Stimulated activated CD4-positive, alpha-beta T cell treated with anti-CD3 and anti-CD28 coated beads, Interleukin-15, amount 100 ng/mL, for 24 hours (primary cell): ENCODE measurements at places on chromosomes 7 and 10.

- DNase-seq, result no peak
Measured at GRCh38 chr7:79681454-79681853, 228.0 kb upstream of the MAGI2 start.

- DNase-seq, result no peak
Measured at GRCh38 chr7:37273891-37274290, 174.8 kb downstream of the ELMO1 start.

- DNase-seq, result no peak
Measured at GRCh38 chr10:114548662-114549061, 109.4 kb downstream of the ABLIM1 start.

DNA sequence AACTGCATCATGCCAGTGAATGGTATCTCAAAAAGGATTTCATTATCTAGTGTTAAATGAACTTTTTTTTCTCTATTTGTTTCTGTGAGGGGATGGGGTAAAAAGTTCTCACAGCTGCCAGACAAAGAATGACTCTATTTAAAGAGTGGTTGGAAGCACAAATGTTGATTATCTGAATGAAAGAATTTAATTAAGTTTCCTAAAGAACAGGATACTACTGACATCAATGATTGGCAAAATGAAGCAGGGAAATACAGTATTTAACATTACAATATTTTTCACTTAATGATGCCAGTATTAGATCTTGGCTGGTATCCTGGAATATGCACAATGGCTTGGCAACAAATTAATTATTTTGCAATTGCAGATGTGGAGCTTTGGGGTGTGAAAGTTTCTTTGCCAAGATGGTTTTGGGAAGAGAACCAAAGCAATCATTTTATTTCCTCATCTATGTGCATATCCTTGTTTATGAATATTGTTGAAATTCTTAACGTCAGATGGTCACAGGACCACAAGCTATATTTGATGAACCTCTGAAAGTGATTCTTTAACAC is 336.8 kb downstream of the ARL4A start:
- DNase-seq, result no peak

DNA sequence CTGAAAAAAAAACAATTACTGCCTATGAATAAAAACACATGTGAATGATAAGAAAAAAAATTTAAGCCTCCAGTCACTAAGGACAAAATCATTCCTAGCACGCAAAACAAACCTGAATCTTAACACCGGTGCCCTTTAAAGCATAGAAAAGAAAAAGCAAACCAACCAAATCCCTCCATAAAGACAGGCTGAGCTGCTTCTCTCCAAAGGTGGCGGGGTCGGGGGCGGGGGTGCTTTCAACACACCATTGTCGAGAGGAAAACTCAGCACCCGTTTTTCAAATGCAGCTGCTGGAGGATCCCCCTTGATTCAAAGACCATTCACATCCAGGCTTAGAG is 1.4 kb downstream of the ST8SIA6 start:
- no peak for DNase-seq

- DNase-seq, result no peak
Measured at GRCh38 chr10:99507265-99507664, 25.5 kb upstream of the NKX2-3 start.

GRCh38 chr7:135665042-135665441 is 2.7 kb downstream of the STMP1 start:
- DNase-seq, result no peak

DNA sequence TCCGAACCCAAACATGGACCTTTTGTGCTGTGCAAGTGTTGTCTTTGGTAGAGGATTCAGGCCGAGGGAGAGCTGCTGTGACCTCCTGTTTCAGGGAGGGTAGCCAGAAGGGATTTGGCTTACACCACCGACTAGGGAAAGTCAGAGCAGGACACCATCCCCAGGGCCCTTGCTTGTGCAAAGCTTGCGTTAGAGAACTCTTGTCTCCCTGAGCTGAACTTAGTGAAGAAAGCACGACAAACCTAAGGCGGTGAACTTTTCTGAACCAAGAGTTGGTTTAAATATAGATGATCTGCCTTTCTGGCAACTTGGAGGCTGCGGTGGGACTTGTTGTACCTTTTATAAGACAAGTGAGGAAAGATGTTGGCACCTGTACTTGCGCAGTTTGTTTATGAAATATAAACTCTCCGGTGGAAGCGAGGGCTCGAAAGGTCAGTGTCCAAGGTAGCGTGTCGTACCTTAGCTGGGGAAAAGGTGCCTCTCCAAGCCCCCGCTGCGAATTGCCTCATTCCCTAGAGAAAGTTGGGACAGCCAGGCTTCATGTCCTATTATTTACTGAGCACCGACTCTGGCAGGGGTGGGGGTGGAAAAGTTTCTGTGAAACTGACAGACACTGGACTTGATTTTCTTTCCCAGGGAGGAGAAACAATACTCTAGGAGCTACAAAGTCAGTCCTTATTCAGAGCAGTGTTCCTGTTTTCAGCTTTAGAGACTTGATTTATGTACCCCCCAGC is 31.6 kb downstream of the WBP1L start:
- no peak for DNase-seq

DNA sequence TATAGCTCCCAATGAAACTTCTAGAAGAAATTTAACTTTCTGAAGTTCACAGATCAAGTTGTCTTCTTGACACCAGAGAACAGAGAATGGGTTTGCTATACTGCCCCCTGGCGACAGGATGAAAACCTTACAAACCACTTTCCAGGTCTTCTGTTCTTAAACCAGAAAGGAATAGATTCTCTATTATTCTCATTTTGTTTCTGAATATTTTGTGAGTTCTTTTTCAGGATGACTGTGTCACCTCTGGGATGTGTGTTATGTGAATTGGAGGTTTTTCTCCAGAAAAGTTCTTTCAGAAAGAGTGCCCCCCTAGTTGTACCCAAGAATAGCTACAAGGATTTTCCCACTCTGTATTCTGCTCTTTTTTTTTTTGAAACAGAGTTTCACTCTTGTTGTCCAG is 6.3 kb downstream of the IFT22 start:
- peak; percentile 68 for DNase-seq

GRCh38 chr10:104321226-104321625 is 17.0 kb downstream of the ITPRIP start:
- no peak for DNase-seq

- no peak for DNase-seq
Measured at GRCh38 chr10:108388706-108389105, 1224.2 kb upstream of the SORCS1 start.

DNA sequence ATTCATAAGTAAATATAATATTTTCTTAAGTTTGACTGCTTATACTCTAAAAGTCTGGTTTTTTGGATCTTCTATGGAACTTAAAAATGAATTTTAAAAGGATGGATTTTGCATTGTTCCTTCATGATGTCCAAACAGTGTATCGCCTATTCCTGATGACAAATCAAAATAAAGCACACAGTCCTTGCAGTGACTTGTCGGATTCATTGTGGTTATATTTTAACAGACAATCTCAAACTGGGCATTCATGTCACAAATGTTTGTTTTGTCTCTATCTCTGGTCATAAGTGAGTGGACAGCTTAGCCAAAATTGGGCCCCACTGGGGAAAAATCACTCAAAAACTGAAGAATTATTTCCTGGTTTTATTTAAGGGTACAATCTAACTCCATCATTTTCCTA is 74.8 kb downstream of the LMBR1 start:
- no peak for DNase-seq

DNA sequence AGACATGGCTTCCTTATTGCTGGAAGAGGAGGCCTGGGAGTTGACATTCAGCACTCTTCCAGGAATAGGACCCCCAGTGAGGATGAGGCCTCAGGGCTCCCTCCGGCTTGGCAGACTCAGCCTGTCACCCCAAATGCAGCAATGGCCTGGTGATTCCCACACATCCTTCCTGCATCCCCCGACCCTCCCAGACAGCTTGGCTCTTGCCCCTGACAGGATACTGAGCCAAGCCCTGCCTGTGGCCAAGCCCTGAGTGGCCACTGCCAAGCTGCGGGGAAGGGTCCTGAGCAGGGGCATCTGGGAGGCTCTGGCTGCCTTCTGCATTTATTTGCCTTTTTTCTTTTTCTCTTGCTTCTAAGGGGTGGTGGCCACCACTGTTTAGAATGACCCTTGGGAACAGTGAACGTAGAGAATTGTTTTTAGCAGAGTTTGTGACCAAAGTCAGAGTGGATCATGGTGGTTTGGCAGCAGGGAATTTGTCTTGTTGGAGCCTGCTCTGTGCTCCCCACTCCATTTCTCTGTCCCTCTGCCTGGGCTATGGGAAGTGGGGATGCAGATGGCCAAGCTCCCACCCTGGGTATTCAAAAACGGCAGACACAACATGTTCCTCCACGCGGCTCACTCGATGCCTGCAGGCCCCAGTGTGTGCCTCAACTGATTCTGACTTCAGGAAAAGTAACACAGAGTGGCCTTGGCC is 4.3 kb downstream of the PGAM2 start:
- DNase-seq, result no peak

- DNase-seq, result no peak
Measured at GRCh38 chr10:72342911-72343310, 11.8 kb downstream of the DNAJB12 start.

GRCh38 chr10:35819736-35820135 is 177.6 kb upstream of the FZD8 start:
- no peak for DNase-seq

- peak; percentile 66 for DNase-seq
Measured at GRCh38 chr7:150514748-150515222, at the start of gene GIMAP7. Gene GIMAP7, plus strand, starts transcription at chr7:150514872. Its CDS starts 5,103 bp downstream, at chr7:150519975.

GRCh38 chr10:17381502-17382142 is 72.8 kb downstream of the ST8SIA6 start:
- DNase-seq, result no peak

DNA sequence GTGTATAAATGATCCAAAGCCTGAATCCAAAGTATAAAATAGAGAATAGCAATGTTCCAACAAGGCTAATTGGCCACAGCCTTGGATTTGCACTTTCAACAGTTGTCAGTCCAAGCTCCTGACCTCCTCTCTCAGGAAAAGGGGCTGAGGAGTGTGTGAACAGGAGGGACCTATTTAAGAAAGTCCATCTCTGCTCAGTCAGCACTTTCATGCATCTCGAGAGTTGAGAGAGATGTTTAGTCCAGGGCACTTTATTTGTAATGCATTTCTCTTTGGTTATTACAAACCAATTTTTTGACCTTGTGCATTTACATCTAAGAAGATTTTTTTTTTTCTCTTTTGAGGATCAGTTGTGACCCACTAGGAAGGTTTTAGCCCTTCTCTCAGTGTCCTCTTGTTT is 244.2 kb downstream of the CREB5 start:
- DNase-seq, result no peak

DNA sequence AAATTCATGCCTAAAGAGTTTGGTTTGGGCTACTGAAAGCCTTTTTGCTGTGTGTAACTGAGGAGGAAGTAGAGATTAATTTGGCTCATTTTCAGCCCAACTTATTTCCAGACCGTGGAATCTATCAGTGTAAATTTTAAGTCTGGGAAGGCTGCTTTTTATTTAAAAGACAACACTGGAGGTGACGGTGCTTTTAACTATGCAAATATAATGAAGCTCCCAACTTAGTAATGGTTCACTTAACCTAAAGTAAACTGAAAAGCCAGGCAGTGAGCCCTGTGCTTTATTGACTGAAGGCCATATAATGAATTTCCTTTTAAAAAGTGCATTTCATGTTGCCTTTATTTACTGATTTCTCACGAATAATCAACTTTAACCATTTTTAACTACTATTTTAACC is 127.2 kb downstream of the NPY start:
- no peak for DNase-seq

DNA sequence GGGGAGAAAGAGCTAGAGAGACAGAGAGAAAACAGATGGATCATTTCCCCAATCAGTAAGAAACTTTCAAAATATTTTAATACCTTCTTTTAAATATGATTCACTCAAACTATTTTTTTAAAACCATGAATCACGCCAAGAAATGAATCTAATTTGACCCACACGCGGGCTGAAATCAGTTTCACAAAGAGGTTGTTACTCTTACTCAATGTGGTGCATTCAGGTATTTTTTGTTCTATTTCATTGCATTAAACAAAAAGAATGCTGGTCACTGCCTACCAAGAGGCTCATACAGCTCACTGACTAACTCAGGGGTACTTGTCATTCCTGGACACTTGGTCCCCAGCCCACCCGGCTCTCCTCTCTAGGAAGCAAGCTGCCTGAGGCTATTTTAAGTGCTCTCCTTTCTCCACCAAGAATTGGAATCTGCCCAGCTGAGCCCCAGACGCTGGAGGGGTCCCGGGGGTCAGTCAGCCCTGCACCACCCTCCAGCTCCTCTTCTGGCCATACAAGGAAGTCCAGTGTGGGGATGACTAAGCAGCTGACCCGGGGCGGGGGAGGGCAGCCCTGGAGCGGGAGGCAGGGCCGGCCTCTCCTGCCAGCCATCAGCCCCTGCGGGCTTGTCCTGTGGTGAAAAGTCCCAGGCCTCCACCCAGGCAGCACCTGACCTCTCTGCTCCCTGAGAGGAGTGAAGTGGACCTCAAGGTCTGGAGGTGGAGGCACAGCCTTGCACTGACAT is 21.7 kb upstream of the PFKP start:
- no peak for DNase-seq

- DNase-seq, result no peak
Measured at GRCh38 chr7:157719705-157720655, 383.2 kb downstream of the DNAJB6 start.

- DNase-seq, result no peak
Measured at GRCh38 chr7:124411796-124412195, 353.8 kb downstream of the GPR37 start.

DNA sequence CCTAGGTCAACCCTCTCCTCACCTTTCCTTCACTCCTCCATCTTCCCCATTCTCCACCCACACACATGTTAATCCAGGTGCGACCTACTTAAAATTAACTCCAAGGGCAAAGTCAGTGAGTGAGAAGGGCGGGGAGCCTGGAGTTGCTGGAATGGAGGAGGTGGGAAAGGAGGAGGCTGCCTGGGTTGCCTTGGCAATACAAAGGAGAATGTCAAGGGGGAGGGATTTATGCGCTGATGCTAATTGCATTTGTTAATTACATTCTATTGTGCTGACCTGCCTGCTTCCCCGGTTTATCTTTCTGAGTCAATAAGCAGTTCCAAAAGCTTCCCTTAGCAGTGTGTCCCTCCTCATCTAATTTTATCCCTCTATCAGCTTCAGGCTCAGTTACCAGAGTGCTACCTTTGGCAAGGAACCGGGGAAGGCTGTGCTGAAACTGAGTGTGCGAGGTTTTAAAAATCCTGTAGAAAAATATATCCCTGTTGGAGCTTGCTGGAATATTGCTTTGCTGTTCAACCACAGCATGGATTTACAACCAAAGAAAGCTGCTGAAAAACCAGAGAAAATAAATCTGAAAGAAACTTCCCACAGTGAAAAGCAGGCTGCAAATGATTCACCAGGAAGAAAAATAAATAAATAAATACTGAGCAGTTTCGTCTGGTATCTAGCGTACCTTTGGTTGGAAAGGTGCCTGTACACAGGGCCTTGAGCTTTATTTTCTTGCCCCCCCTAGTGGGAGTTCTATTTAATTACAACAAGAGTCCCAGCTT is 113.2 kb upstream of the DGKB start:
- DNase-seq, result no peak

DNA sequence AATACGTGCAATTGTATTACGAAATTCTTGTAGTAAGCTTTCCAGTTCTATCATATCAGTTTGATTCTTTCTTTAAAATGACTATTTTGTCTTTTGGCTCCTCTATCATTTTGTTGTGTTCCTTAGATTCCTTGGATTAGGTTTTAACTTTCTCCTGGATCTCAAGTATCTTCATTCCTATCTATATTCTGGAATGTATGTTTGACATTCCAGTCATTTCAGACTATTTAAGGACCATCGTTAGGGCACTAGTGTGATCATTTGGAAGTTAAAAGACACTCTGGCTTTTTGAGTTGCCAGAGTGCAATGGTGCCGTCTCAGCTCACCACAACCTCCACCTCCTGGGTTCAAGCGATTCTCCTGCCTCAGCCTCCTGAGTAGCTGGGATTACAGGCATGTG is 45.7 kb upstream of the SFTPD start:
- DNase-seq, result no peak

- DNase-seq, result no peak
Measured at GRCh38 chr10:124353091-124353815, 65.5 kb downstream of the OAT start.
